ENCODE measurements at places on chromosomes 13 and 19.
A peak's percentile ranks its signal among the peaks of the same experiment; 100 is the strongest.

- DNase-seq: no peak
These were observed 105.1 kb downstream of the COG6 start for GRCh38 chr13:39760521-39760920.

- DNase-seq: no peak
These were observed 107.1 kb downstream of the DACH1 start for GRCh38 chr13:71759651-71760511.

DNA sequence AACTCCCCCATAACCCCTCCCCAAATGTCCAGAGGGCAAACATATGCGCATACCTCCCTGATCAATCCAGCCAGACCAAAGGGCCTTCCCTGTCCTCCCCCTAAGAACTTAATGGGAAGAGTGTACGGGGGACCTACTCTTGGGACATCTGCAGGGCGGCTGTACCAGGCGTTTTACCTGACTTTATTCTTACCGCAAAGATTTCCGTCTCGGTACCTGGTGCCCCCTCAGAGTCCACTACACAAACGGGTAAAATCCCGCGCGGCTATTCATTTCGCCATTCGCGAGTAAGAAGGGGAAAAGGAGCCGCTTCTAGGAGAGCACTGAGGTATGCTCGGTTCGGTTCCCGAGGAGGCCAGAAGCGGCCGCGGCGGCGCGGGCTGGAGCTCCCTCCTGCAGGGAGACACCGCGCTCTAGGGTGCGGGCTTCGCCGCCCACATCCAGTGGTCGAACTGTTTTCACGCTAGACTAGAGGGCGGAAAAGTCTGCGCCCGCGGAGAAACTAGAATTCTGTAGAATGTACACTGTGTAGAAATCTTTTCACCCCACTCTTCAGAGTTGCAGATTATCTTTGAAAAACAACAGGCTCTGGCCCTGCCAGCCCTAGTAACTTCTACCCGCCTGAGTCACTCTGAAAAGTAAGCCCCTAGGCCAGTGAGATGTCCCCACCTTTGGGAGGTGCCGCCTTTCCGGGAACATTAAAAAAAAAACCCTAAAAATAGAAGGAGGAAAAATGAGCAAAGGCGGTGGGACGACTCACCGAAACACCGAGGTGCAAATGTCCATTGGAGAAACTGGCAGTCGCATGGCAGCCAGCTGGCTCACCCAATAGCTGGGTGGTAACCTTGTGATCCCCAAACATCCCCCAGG lies 3.8 kb upstream of the TSHZ3 start:
- DNase-seq: no peak

GRCh38 chr13:93001866-93002461 lies 224.6 kb upstream of the GPC6 start:
- no peak for DNase-seq

DNA sequence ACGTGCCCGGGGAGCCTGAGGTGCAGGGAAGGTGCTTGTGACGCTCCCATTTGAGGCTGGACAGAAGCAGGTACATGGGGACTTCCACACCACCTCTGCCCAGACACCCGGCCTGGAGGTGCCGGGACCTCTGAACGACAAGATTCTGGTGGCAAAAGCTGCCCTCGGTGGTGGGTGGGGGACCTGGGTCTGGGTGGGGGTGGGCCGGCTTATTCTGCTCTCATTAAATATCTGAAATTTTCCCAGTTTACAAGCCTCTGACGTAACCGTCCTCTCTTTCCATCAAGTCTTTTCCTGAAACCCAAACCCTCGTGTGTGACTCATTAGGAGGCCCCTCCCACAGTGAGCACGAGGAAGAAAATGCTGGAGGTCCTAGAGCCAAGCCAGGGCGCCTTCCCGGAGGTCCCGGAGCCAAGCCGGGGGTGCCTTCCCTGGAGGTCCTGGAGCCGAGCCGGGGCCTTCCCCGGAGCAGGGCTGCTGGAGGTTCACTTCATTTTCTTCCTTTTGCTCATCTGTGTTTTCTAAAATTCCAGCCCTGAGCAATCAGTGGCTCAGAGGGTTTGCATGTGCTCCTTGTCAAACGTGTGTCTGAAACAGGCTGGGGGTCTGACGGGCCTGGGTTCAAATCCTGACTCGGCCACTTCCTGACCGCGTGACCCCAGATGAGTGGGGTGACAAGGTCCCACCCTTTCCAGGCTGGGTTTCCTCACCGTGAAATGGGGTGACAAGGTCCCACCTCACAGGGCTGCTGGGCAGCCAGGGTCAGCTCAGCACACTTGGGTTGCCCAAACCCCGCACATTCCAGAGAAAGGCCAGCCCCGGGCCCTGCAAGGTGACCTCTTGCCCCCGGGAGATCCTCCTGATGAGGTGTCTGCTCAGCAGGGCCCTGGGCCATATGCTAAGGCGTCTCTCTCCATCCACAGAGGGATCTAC lies 10.0 kb downstream of the CFD start:
- DNase-seq: peak; percentile 73

DNA sequence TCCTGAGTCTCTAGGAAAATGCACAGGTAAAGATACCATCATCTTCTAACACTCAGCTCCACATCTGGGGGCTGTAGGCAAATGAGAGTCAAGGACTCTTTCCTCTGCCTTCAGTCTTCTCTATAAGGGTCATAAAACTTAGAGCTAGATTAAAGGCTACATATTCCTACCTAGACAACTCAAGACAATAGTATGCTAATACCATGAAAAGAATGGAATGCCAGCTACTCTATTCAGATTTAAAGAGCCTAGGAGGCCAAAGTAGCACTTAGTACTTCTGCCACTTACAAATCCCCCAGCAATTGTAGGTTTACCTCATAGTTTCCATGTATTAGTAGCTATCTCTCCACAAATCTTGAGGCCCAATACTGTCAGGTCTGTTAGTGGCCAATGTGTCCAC lies 453.0 kb downstream of the SLITRK5 start:
- DNase-seq: no peak

GRCh38 chr19:33488826-33489225 lies 32.8 kb downstream of the PEPD start:
- peak; percentile 45 for DNase-seq

DNA sequence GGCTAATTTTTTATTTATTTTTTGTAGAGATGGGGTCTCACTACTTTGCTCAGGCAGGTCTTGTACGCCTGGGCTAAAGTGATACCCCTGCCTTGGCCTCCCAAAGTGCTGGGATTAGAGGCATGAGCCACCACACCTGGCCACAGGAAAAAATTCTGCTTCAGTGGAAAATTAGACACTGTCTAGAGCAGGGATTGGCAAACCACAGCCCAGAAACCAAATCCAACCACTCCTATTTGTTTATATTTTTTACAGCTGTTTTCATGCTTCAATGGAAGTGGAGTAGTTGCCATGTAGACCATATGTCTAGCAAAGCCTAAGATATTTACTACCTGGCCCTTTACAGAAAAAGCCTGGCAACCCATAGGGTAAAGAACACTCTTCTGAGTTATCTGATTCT lies 123.7 kb upstream of the MRI1 start:
- no peak for DNase-seq

DNA sequence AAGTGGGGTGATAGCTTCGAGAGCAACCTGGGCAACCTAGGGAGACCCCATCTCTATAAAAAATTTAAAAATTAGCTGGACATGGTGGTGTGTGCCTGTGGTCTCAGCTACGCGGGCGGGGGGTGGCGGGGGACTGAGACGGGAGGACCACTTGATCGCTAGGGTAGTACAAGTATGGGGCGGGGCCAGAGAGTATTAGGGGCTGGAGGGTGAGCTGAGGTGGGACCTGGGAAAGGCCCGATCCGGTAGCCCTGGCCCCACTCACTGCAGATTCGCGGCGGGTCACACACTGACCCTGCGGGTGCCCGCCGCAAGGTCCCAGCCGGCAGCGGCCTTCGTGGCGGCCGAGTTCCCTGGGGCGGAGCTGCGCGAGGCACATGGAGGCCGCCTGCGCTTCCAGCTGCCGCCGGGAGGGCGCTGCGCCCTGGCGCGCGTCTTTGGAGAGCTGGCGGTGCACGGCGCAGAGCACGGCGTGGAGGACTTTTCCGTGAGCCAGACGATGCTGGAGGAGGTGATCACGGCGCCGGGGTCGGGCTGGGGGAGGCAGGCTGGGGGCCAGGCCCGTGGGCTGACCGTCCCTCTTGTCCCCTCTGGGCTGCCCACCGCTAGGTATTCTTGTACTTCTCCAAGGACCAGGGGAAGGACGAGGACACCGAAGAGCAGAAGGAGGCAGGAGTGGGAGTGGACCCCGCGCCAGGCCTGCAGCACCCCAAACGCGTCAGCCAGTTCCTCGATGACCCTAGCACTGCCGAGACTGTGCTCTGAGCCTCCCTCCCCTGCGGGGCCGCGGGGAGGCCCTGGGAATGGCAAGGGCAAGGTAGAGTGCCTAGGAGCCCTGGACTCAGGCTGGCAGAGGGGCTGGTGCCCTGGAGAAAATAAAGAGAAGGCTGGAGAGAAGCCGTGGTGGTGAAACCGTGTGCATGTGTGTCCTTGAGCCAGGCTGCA lies 2.0 kb upstream of the ARHGAP45 start:
- no peak for DNase-seq

- no peak for DNase-seq
These were observed 1.6 kb upstream of the TNNI3 start for GRCh38 chr19:55158848-55159749.

DNA sequence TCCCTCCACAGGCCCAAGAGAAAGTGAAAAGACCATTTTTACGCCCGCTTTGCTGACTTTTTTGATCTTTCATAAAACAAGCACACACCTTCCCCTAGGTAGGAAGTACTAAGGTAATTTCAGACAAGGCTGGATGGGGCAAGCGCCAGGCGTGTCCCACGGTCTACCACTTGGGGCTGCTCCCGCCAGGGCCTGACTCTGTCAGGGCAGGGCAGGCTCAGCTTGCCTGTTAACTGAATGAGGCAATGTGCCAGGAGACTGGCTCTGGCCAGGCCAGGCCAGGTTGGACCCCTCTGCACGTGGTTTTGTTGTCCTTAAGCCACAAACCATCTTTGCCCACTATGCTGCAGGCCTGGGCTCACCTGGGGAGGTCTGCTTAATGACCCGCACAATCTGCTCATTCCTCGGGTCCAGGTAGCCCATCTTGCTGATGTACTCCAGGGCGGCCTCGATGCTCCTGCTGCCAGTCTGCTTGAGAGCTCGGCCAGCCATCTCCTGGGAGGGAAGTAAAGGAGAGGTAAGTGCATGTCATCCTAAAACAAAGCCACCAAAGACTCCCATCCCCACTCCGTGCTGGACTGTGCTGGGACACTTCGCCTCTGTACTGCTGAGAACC lies 70.4 kb downstream of the LATS2 start:
- no peak for DNase-seq

- no peak for DNase-seq
These were observed 8.8 kb downstream of the YIPF2 start for GRCh38 chr19:10919352-10920287.

- DNase-seq: no peak
These were observed 9.5 kb upstream of the RFX1 start for GRCh38 chr19:14015524-14016035.

DNA sequence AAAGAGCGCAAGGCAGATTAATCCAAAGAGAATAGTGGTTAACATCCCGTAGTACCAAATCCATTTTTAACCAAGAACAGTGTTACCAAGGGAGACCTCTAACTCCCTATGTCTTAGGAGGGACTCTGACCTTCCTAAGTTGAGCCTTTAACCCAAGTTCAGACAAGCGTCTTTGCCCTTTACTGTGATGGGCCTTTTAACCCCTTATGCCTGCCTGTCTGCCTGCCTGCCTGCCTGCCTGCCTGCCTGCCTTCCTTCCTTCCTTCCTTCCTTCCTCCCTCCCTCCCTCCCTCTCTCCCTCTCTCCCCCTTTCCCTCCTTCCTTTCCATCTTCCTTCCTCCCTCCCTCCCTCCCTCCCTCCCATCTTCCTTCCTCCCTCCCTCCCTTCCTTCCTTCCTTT lies 32.6 kb downstream of the CEACAM1 start:
- no peak for DNase-seq

GRCh38 chr19:47699360-47699917 lies 13.8 kb upstream of the EHD2 start:
- no peak for DNase-seq

- DNase-seq: no peak
These were observed 64.7 kb downstream of the DNAJC15 start for GRCh38 chr13:43088093-43088511.

- no peak for DNase-seq
These were observed 29.4 kb downstream of the CCNE1 start for GRCh38 chr19:29841209-29841558.

GRCh38 chr19:37920591-37921450 lies 13.8 kb downstream of the SIPA1L3 start:
- no peak for DNase-seq

DNA sequence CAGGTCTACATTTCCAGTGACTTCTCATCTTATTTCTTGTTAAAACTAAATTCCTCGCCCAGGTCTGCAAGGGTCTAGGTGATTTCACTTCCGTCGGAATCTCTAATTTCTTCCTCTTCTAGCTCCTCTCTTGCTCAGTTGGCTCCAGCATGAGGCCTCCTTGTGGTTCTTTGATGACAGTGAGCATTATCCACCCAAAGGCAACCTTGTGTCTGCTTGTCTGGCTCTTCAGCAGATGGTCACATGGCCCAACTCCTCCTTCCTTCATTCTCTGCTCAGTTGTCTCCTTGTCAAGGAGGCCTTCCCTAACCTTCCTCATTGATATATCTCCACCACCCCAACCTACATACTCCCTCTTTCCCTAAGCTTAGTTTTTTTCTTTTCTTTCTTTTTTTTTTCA lies 1391.4 kb downstream of the EFNB2 start:
- DNase-seq: no peak

DNA sequence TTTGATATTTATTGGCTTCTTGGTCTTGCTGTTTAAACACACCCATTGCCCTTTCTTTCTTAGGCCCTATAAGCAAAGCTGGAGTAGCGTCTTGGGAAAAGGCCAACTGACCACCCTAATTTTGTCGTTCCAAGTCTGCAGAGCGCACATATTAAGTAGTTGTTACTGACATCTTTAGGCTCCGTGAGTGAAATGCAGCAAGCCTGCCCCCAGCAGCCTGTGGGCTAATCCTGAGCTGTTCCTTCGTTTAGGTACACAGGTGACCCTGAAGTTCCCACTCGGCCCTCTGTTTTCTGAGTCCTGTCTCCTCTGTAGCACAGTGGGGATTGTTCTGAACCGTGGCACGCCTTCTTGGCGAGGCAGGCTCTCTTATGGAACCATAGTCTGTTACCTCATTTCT lies 170.5 kb downstream of the STK24 start:
- no peak for DNase-seq

DNA sequence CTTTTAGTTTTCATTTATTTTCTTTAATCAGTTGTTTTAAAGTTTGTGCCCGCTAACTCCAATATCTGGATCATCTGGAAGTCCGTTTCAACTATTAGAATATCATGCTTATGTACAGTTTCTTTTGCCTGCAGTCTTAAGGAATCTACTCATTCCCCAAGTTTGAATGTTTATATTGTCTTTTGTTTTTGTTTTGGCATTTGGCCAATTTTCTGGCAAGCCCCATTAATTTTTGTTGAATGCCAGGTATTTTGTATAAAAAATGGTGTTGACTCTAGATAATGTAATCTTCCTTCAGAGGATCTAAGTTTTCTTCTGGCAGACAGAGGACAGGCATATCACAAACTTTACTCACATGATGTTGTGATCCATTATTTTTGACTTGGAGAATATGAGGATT lies 11.1 kb upstream of the ZNF235 start:
- DNase-seq: no peak

DNA sequence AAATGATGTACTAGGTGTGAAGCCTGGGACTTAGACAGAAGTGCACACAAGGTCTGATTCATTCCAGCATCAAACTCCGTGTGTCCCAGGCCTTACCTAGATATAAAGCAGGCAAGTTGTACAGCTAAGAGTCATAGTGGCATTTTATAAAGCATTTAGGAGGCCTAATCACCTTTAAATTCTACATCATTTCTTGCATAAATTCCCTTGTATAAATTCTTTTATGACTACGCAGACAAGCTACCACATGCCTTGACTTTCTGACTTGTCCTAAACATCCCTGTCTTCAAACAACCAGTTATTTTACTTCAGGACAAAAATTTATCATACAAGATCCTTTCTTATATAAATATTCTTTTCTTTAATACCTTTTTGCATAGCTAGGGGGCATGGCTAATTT lies 22.5 kb downstream of the TMEM255B start:
- no peak for DNase-seq

Data from RWPE2 (cell line).